ENCODE measurements at places on chromosomes 3 and 15.

- H3K36me3 ChIP-seq: no peaks in the 10 kb centered on the region
- no peaks in the 10 kb centered on the region for H3K4me1 ChIP-seq
- no peak overlapping the region for H3K4me3 ChIP-seq
- H3K27me3 ChIP-seq: no peaks in the 10 kb centered on the region
These were observed 82.6 kb downstream of the PDZRN3 start for GRCh38 chr3:73542136-73542535.

DNA sequence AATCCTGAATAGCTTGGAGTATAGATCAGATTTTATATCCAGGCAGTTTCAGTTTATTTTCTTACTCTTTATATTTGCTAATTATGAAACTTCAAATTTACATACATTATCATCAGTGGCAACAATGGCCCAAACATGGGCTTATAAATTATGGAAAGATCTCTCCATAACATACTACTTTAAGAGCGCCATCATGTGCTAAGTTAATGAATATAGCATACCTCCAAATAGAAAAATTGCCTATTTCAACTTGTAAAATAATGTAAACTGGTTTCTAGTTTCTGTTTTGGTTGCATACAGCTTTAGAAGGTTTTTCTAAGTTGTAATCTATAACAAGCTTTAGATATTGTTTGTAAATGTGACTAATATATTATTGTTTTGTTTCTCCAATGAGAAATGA is 531.3 kb upstream of the UBE2E2 start:
- H3K27me3 ChIP-seq: no peaks in the 10 kb centered on the region
- DNase-seq: no peak
- H3K36me3 ChIP-seq: no peaks in the 10 kb centered on the region
- H3K4me3 ChIP-seq: no peak overlapping the region

DNA sequence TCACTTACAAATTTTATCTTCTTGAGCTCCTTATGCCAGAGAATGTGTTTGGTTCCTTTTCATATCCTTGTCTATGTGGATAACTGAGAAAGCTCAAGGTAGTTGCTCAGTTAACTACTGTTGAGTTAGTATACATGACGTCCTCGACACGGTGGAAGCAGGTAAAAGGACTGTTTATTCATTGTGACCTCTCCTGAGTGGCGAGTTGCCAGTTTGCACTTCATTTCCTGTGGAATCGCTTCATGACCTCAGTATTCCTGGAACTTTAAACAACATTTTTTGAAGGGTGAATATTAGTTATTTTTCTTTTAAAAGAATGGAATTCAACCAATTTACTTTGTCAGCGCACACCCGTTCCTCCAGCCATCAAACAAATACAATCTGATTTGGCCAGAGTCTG is 1.2 kb upstream of the TPRG1 start:
- peaks cover 4% of the 10 kb centered on the region for H3K4me1 ChIP-seq
- H3K4me3 ChIP-seq: no peak overlapping the region
- H3K27me3 ChIP-seq: no peaks in the 10 kb centered on the region
- no peak overlapping the region for H3K27ac ChIP-seq
- H3K36me3 ChIP-seq: no peaks in the 10 kb centered on the region

- H3K4me3 ChIP-seq: no peak overlapping the region
- peaks cover 9% of the 10 kb centered on the region for H3K36me3 ChIP-seq
- peak; percentile 85 for DNase-seq
- H3K4me1 ChIP-seq: peaks cover 24% of the 10 kb centered on the region
These were observed 12.9 kb downstream of the C15orf62 start for GRCh38 chr15:40782609-40783227.

GRCh38 chr3:127183931-127184869 is 8.7 kb upstream of the PRR23E start:
- peaks cover 6% of the 10 kb centered on the region for H3K27me3 ChIP-seq
- H3K4me3 ChIP-seq: no peak overlapping the region
- no peaks in the 10 kb centered on the region for H3K36me3 ChIP-seq
- no peaks in the 10 kb centered on the region for H3K4me1 ChIP-seq
- H3K27ac ChIP-seq: no peak overlapping the region

GRCh38 chr3:8622873-8623691 is 21.5 kb downstream of the SSUH2 start:
- peaks cover 4% of the 10 kb centered on the region for H3K4me1 ChIP-seq
- H3K27ac ChIP-seq: no peak overlapping the region
- peak overlapping the region; percentile 8 for H3K4me3 ChIP-seq
- DNase-seq: peak; percentile 45
- no peaks in the 10 kb centered on the region for H3K27me3 ChIP-seq

DNA sequence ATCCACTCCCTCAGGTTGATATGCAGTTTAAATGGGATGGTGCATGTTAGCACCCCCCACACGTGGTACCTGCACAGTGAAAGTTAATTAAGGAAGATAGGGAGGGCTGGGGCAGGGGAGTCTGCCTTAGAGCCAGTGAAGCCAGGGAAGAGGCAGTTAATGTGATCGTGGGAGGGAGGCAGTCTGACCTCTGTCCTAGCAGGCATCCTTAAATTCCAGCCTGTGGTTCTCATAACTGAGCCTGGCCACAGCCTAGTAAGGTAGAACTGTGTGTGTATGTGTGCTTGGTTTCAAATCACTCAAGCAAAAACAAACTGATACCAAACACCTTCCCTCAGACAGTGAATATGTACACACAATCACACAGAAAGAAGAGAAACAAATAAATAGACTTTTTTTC is 319.1 kb upstream of the TLE3 start:
- no peak for DNase-seq
- H3K27me3 ChIP-seq: peaks cover 43% of the 10 kb centered on the region
- no peaks in the 10 kb centered on the region for H3K4me1 ChIP-seq
- H3K27ac ChIP-seq: no peak overlapping the region

GRCh38 chr3:170081079-170081741 is 43.4 kb downstream of the GPR160 start:
- no peak overlapping the region for H3K27ac ChIP-seq
- H3K4me3 ChIP-seq: no peak overlapping the region
- H3K4me1 ChIP-seq: no peaks in the 10 kb centered on the region
- H3K27me3 ChIP-seq: no peaks in the 10 kb centered on the region
- peaks cover 18% of the 10 kb centered on the region for H3K36me3 ChIP-seq
- no peak for DNase-seq

DNA sequence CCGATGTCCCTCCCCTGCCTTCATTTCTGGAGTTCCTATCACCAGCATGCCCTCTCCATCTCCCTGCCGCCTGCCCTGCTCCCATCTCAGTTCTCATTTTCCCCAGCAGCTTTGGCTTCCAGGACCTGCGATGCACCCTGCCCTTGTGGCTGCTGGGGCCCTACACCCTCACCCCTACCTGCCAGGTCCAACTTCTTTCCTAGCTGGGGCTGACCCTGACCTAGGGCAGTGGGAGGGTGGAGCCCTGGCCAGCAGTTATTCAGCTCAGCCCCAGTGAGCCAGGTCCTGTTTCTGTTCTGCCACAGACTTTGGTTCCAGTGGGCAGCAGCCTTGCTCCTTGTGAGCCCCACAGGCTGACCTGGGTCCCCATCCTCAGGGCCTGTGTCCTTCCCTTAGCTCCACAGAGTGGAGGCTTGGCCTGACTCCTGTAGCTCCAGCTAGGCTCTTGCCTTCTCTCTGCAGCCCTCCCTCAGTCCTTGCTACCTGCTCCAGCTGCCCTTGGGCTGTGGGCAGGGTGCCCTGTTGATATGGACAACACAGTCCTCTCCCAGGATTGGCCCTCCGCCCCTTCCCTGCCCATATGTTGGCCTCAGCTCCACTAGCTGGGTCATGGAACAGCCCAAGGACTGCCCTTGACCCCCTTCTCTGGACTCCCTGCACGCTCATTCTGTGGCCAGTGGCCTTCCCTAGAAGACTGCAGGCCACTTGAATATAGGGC is 34.7 kb upstream of the PDE8A start:
- no peaks in the 10 kb centered on the region for H3K36me3 ChIP-seq
- H3K4me1 ChIP-seq: peaks cover 3% of the 10 kb centered on the region
- peak overlapping the region; percentile 11 for H3K27ac ChIP-seq
- H3K27me3 ChIP-seq: peaks cover 7% of the 10 kb centered on the region
- no peak overlapping the region for H3K4me3 ChIP-seq

DNA sequence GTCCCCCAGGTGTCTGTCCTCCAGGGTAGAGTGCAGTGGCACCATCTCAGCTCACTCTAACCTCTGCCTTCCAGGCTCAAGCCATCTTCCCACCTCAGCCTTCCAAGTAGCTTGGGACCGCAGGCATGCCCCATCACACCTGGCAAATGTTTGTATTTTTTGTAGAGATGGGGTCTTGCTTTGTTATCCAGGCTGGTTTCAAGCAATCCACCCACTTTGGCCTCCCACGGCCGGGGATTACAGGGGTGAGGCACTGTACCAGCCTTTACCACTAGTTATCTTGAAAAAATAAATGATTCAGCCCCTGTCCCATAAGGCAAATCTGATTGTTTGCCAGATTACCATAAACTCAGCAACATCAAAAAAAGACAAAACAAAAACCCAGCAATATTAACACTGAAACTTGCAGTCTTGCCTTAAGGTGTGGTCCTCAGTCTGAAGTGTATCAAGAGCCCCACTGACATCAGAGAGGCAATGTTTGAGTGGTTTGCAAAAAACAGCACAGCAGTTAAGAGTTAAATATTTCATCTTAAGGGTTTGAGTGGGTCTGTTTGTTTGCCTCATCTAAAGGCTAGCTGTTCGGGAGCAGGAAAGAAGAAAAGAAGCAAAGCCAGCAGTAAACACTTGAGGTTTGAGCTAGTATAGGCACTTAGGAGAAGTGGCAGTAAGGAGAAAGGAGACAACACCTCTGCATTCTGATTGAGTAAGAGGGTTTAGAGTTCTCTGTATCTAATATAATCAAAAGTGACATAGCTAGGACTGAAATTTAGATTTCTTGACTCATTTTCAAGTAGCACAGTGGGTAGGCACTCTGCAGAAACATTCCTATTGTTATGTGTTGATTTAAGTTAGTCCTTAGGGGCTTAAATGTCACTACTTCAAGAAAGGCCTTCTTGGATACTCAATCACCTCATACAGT is 26.3 kb upstream of the EDEM1 start:
- H3K36me3 ChIP-seq: peaks cover 10% of the 10 kb centered on the region
- H3K27ac ChIP-seq: no peak overlapping the region
- no peak overlapping the region for H3K4me3 ChIP-seq
- H3K27me3 ChIP-seq: no peaks in the 10 kb centered on the region

- no peak overlapping the region for H3K27ac ChIP-seq
- no peaks in the 10 kb centered on the region for H3K36me3 ChIP-seq
- no peak for DNase-seq
These were observed 336.7 kb upstream of the ZNF717 start for GRCh38 chr3:76122007-76122406.

GRCh38 chr3:73556520-73557372 is 68.0 kb downstream of the PDZRN3 start:
- no peaks in the 10 kb centered on the region for H3K4me1 ChIP-seq
- no peaks in the 10 kb centered on the region for H3K27me3 ChIP-seq
- DNase-seq: no peak
- no peak overlapping the region for H3K4me3 ChIP-seq

GRCh38 chr3:17494117-17494809 is 248.2 kb downstream of the TBC1D5 start:
- H3K27me3 ChIP-seq: no peaks in the 10 kb centered on the region
- H3K4me1 ChIP-seq: no peaks in the 10 kb centered on the region
- DNase-seq: no peak
- H3K4me3 ChIP-seq: no peak overlapping the region

DNA sequence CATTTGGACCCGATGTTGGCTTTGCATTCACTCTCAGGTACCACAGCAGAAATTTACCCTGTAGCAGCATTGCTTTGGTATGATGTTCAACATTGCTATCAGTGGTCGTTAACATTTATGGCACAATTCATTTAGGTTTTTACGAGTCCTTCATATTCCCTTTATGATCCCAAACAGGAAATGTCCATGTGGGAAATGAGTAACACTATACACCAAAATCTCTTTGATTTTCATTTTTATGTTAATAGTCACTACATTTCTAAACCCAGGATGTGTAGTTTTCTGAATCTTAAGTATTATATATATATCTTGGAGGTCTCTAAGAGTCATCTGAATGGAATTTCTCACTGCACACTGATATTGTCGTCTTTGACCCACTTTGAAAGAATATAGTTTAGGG is 78.5 kb upstream of the RBMS3 start:
- H3K4me1 ChIP-seq: peaks cover 5% of the 10 kb centered on the region
- DNase-seq: no peak
- no peak overlapping the region for H3K4me3 ChIP-seq
- peaks cover under 1% of the 10 kb centered on the region for H3K27me3 ChIP-seq

DNA sequence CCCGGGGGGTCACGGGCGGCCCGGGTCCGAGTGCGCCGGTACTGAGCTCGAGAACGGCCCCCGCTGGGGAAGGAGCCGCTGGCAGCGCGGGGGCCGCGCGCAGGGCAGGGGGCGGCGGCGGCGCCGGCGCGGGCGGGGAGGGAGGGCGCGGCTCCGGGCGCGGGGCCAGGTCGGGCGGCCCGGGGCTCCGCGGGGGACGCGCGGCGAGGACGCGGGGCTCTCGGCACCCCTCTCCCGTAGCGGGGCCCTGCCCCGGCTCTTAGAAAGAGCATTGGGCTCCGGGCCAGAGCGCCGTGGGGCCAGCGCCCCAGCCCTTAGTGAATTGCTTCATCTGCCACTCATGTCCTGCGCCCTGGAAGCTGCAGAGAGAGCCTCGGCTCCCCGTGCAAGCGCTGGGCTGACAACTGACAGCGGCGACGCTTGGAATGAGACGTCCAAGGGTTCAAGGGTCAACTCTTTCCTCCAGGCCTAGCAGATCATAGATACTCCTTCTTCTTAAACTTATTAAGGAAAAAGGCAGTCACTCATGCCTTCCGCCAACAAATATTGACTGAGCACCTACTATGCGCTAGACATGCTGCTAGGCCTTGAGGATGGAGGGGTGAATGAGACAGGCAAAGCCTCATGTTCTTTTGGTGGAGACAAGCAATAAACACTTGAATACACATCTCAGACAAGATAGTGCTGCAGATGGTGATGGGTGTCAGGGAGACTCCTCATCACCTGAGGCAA is 140.8 kb downstream of the SMAD6 start:
- H3K27ac ChIP-seq: no peak overlapping the region
- H3K27me3 ChIP-seq: peaks cover 50% of the 10 kb centered on the region
- no peak for DNase-seq
- H3K4me1 ChIP-seq: no peaks in the 10 kb centered on the region

GRCh38 chr15:45795440-45796069 is 160.7 kb downstream of the SQOR start:
- peaks cover 13% of the 10 kb centered on the region for H3K27me3 ChIP-seq
- H3K27ac ChIP-seq: no peak overlapping the region
- no peaks in the 10 kb centered on the region for H3K4me1 ChIP-seq
- H3K4me3 ChIP-seq: no peak overlapping the region
